Omental fat pad (tissue), 4 donors: ENCODE measurements at places on chromosomes 5 and 9.
A peak's percentile ranks its signal among the peaks of the same experiment; 100 is the strongest.

- DNase-seq: no peak
These were observed 5.8 kb downstream of the NDUFS6 start for GRCh38 chr5:1806974-1807373.

DNA sequence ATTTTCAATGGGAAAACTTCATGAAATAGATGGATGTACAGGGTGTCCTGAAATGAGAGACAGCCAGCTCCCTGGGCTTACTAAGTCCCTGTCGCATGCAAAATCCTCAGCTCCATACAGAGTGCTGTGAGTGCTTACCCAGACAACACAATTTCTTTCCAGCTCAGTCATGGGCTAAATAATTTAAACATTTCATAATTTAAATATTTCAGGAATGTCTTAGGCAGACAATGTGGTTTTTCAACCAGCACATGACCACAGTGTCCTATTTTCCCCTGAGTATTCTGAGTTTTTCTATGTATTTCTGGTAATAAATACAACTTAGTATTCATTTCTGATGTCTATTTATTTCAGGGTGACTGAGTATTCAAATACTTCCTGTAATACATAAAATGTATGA lies 188.5 kb upstream of the SNX2 start:
- no peak for DNase-seq

GRCh38 chr5:80962630-80963520 lies 2.7 kb downstream of the RASGRF2 start:
- no peak for DNase-seq

DNA sequence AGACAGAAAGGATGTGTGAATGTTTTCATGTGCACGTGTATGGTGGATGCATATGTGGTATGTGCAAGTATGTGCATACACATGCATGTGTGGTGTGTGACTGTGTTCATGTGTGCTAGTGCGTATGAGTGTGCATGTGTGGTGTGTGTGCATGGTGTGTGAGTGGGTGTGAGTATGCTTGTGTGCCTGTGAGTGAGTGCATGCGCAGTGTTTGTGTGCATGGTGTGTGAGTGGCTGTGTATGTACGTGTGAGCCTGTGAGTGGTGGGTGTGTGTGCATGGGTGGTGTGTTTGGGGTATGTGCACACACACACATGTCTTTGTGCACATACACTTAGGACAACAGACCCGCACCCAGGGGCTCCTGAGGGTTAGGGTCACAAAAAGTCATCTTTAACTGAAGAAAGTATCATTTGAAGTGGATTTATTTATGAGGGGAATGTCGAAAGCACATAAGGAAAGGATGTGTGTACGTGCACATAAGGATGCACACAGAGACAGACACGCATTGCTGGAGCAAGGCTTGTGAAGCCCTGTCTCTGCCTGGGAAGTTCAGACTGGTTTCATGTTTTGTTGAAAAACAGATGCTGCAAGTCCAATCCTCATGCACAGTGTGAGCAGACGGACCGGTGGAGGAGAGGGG lies 237.0 kb downstream of the SYK start:
- DNase-seq: no peak

DNA sequence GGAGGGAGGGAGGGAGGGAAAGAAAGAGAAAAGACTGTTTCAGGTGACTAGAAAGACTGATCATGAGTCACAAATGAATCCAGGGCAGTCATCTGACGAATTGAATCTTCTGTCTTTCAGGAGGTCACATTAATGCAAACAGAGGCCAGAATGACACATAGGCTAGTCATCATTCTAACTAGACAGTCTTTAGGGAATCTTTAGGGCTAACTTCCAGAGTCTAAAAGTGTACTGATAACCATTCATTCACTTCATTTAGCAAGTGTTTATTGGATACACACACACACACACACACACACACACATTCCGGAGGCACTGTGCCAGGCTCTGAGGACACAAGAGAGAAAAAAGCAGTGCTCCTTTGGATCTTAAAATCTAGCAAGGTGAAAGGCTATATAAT lies 156.7 kb downstream of the EBF1 start:
- DNase-seq: peak; percentile 46

- no peak for DNase-seq
These were observed 38.0 kb upstream of the ADAM19 start for GRCh38 chr5:157613385-157614245.

DNA sequence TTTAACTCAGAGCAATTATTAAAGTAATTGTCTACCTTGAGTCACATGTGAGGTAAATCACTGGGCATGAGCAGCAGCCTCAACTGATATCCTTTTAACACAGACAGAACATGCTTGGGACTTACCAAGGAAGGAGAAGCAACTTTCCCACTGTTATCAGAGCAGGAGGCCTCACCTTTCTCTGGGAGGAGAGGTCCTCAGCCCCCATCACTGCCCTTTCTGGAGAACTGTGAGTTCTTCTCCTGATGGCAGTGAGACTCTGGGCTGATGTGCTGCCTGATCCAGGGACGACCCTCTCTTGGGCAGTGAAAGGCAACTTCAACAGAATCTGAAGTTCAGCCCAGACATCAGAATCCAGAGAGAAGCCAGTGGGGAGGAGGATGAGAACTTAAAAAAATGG lies 343.4 kb upstream of the IRX1 start:
- no peak for DNase-seq

DNA sequence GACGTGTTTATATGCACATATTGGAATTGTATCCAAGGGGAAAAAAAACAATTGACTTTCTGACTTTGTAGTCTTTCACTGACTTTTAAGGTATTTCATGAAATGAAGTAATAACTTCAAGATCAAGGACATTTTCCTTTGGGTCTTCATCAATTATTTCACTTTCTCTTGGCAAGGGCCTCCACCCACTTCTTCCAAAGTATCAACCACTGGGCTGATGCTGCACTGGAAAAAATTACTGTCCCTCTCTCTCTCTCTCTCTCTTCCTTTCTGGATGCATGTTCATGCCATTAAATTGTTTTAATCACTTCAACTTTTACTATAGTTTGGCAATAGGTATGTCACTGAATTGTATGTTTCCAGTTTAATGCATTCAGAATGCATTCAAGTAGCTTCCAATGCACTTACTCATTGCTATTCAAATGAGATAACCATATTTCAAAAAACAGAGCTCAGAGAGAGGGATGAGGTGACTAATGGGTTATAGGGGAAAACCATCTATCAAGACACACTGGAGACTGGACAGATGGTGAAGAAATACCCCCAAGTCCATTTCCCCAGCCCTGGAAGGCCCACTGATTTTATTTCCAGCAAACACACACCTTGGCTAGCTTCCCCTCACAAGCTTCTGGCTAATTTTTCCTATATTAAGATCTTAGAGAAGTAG lies 585.3 kb downstream of the EBF1 start:
- no peak for DNase-seq

GRCh38 chr5:168341178-168341577 lies 49.7 kb downstream of the WWC1 start:
- no peak for DNase-seq

GRCh38 chr9:132609184-132609583 lies 26.8 kb downstream of the BARHL1 start:
- no peak for DNase-seq

DNA sequence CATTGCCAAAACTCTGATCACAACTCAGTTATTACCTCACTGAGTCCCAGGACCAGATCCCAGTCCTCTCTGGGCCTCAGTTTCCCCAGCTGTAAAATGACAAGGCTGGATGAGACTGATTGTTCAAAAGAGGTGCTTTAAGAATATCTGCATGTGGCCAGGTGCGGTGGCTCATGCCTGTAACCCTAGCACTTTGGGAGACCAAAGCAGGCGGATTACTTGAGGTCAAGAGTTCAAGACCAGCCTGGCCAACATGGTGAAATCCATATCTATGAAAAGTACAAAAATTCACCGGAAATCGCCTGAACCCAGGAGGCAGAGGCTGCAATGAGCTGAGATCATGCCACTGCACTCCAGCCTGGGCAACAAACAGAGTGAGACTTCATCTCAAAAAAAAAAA lies 8.3 kb downstream of the ATOX1 start:
- DNase-seq: no peak

GRCh38 chr9:33435821-33436277 lies 11.5 kb downstream of the AQP3 start:
- no peak for DNase-seq

GRCh38 chr9:19416143-19416542 lies 7.3 kb downstream of the ACER2 start:
- no peak for DNase-seq

DNA sequence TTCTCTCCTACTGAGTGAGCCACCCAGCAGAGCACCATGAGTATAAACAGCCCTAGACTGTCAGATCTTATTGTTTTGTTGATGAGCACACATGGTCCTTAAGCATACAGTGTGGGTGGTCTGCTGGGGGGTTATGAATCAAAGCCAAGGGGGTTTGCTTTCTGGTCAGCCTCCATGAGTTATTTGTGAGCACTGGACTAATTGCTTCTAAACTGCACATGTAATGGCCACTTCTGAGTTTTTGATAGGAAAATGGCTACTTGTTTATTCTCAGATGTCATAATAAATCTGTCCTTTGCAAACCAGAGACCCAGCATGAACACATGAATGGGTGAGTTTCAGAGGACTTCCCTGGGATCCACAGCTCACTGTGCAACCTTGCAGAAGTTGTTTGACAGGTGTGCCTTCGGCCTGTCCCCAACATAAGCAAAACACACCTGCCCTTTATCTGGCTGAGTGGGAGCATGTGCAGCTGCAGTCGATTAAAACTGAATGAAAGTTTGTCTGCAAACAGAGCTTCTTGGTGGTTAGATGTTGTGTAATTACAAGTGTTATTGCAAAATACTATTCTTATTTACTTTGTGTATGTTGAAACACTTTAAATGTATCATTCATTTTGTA lies 35.9 kb downstream of the MAMDC2 start:
- DNase-seq: no peak

DNA sequence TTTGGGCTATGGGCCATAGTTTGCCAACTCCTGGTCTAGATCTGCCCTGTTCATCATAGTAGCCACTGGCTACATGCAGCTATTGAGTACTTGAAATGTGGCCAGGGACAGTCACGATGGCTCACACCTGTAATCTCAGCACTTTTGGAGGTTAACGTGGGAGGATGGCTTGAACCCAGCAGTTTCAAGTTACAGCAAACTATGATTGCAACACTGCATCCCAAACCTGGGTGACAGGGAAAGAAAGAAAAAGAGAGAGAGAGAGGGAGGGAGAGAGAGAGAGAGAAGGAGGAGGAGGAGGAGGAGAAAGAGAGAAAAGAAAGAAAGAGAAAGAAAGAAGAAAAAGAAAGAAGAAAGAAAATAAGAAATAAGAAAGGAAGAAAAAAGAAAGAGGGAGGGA lies 5.1 kb upstream of the GMCL2 start:
- DNase-seq: no peak

GRCh38 chr9:128495296-128495695 lies 9.2 kb upstream of the GLE1 start:
- DNase-seq: no peak

DNA sequence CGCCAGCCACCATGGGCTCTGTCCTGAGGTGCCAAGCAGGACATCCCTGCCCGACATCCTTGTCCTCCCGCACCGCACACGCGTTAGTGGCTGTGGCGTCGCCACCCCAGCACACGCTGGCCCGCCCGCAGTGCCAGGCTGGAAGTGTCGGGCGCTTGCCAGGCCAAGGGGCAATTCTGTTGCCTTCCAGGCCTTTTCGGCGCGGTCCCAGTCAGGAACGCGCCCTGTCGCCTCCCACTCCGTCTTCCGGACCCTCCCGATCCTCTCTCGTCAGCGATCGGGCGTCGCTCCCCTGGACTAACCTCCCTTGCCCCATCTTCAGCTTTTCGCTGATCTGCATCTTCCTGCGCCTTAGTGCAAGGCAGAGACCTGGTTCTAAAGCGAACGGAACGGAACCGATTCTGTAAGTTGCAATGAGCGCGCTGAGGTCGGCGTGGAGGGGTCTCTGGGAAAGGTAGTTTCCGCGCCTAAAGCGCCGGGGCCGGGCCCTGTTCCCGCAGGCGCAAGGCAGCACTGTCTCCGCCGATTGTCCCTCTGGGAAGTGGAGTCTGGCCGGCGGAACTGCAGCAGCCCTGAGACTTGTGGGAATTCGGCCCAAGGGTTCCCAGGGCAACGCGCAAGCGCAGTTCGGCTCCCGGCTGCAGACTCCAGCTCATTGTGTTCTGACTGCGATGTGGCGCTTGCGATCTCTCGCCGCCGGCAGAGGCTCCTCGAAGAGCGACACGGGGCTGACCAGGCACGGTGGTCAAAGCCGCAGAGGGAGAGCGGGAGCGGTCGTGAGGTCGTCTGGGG lies at the start of gene ZNF454:
Gene ZNF454, plus strand, starts transcription at position 630 of the 792 bp plus-strand sequence. CDS start 1,594 bp downstream, outside the sequence.
- DNase-seq: peak; percentile 40

GRCh38 chr9:71582347-71582746 lies 186.0 kb downstream of the CEMIP2 start:
- DNase-seq: no peak
